ENCODE measurements at places on chromosomes 2 and 18.

GRCh38 chr2:233262562-233262961 lies 11.1 kb downstream of the ATG16L1 start:
- no peak for DNase-seq

DNA sequence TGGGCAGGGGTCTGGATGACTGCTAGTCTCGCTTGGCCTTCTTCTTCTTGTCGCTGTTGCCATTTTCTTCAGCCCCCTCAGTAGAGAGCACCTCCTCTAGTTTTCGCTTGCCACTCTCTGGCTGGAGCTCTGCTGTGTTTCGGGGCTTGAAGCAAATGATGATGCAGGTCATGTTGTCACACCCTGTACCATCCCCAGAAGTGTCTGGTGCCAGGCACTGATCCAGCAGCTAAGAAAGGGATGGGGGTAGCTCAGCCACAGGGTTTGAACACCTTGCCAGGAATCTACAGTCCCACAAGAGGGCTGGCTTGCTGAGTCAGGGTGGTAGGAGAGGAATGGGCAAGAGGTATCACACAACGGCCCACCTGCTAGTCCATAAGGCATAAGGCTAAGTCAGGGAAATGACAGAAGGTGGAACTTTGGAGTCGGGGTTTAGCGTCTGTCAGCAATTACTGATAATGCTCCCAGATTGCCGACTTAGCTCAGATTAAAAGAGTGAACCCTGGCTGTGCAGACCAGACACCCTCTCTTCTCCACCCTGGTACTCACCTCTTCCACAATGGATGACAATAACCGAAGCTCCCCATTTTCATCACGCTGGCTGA lies 1.1 kb upstream of the ZNF513 start:
- DNase-seq = no peak

GRCh38 chr2:157644776-157645175 lies 16.1 kb upstream of the ACVR1C start:
- no peak for DNase-seq

DNA sequence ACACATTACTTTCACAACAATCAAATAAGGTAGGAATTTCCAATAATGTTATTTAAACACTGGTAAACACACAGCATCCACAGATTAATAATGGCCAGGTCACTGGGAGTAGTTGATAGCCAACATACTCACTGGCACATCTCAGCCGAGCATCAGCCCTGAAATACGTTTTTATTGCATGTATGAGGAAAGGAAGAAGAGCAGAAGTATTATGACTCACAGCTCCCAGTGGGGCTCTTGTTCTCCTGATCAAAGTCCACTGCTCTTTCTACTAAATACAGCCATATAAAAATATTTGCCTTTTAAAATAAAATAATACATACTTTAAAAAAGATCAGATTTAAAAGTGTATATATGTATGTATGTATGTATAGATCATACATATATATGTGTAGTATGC lies 999.6 kb downstream of the SUCLG1 start:
- DNase-seq = no peak

DNA sequence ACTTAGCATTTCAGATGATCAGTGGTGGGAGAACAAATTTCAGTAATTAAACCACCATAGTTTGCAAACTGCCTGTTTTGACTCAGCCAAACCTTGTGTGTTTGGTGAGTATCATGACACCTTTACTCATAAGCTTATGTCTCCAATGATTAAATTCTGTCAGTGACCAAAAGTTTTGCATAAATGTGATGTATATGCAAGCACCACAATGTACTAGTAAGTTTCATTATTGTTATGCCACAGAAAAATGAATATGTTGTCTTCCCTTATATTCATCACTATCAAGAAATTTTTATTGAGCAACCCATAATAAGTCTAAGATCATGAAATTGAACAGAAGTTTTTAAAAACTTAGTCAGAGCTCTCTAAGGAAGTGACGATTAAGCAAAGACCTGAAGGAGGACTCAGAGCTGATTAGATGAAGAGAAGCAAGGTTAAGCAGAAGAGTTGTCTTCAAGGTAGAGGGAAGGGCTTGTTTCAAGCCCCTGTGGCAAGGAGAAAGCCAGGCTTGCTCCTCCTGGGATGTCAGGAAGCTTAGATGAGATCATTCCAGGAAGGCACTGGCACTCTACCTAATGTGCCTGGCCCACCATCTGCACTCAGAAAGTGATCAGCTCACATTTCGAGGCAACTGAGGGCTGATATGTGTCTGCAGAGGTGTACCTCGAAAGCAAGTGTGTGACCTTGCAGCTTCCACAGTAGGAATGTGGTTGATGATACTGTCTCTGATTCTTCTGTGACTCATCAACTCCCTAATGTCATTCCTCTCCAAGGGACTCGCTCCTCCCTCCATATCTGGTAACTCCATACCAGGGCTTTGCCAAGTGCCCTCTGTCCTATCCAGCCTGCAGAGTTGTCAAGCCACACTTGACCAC lies 54.7 kb downstream of the KCTD18 start:
- no peak for DNase-seq

DNA sequence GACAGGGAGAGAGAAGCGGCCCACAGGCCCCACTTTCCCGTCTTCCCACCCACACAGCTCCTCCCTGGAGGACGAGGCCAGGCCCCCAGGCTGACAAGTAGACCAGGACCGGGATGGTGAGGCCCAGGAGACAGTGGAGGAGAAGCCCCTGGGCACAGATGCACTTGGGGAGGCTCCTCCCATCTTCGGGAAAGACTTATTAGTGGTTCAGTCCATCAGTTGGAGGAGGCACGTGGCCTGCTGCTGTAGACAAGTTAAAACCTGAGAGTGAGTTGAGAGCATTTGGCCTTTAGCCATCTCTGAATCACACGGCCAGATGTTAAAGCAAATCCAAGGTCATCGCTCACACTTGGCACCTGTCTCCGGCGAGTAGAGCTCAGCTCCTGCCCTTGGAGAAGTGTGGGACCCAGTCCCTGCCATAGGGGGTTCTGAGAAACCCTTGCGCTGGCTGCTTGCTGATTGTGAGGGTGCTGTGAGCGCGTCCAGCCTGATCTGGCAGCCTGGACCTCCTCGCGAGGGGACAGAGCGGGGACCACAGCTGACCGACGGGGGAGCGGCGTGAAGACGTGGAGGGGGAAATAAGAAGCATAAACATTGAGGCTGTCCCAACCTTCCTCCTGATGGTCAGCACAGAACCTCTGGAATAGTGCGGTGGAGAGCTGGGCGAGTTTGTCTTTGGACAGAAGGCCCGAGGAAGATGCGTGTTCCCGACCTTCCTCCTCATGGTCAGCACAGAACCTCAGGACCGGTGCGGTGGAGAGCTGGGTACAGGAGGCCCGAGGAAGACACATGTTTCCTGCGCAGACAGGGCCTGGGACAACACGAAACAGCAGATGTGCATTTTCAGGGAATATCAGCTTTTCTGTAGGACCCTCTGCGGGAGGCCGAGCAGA lies 24.7 kb upstream of the ALLC start:
- no peak for DNase-seq

DNA sequence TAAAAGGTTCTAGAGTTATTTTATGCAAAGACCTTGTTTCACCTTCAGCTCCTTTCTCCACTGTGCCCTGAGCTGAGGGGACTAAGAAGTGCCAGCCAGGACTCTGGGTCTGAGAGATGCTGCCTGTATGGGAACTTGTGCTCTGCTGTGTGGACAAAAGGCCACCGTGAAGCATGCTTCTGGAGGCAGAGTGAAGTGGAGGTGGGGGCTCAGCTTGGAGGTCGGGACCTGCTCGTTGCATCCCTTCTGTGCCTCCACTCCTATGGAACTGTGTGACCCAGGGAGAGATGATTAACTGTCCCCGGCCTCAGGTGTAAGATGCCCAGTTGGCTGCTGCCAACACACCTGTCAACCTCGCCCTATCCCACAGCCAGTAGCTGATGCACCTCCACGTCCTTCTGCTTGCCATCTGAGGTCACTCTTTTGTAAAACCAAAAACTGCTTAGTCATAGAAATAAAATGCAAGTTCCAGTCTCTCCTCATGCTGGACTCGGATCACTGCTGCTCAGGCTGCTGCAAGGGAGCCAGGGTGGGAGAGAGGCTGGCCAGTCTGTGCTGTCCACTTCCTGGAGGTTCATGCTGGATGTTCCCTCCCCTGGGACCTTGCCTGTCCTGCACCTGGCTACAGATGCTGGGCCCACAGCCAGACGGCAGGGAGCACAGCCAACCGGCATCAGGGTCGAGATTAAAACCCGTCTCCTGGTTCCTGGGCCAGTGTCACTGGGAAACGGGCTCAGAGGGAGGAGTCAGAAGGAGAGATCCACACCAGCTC lies 113.2 kb downstream of the ACKR3 start:
- no peak for DNase-seq

DNA sequence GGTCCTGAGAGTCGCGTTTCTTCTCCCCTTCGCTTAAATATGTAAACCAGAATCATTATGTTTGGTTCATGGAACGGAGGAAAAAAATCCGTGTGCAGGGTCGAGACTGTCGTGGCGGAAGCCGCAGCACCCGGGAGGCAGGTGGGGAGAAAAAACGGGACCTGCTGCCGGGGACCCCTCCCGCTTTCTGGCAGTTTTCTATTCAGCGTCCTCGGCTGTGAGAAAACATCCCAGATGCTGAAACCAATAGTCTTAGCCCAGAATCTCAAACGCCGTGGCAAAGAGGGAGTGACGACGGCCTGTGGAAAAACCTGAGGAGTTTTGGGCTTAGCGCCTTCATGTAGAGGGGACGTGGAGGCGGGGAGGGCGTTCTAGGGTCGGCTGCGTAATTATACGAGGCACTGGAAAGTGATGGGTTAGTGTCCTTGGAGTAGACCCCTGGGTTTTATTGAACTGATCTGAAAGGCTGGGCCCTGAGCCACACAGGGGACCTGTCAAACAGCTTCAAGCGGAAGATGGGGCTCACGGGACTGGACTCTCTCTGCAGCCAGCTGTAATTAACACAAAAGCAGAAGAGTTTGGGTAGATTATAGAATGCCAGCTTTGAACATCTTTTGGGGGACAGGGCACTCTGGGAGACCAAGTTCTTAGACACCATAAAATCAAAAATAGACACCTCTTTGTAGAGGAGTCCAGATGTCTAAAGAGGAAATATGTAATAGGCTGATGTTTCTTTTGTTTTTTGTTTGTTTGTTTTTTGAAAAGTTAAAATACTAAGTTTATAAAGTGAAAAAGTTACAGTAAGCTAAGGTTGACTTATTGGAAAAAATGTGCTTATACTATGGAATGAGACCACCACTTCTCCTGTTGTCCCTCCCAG lies 834 bp upstream of the BUB1 start:
- DNase-seq = peak; percentile 23

DNA sequence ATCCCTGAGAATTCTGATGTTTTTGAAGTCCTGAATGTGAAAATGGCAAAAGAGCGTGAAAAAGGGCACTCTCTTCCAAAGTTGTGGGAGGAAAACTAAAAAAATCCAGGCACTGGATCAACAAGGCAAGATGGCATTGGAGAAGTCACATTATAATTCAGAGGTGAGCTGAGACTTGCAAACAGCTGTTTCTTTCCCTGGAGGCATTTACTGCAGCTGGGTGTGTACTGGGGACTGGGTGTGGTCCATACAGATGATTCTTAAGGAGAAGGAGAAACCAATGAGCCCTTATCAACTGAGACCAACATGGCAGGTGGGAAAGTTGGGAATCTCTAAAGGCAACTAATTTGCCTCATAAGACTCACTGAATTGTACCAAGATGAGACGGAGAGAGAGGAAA lies 313.9 kb downstream of the TRIB2 start:
- DNase-seq = no peak

DNA sequence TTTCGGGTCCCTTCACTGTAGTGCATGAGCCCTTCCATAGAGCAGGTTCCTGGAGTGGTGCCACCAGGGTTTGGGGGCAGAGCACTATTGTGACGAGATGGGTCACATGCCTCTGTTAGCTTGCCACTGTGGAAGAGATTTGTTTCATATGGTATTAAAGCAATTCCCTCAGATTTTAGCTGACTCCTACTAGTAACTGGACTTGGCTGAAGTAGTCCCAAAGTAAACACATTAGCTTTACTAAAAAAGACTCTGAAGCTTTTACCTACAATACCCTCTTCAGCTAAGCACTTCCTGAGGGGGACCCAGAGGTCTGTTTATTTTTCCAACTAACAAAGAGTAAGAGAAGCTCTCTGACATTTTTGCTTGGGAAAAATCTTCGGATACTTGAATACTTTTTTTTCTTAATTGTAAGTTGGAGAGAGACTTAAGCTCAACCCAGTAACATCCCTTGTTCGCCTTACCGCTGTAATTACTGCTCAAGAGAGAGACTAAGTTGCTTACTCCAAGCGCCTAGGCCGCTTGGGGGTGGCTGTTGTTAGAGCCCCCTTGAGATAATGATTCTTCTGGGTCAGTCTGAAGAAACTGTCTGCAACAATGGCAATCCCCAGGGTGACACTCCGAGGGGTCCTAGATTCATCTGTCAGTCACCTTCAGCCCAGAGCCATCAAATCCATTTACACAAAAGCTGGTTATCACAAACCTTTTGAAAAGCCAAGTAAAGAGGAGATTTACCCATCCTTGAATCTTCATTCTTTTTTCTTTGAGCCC lies 177.4 kb downstream of the FIGN start:
- DNase-seq = no peak

- DNase-seq = peak; percentile 20
Measured at GRCh38 chr2:8679827-8680731, 1.8 kb upstream of the ID2 start.

GRCh38 chr18:39453882-39454281 lies 1888.3 kb upstream of the CELF4 start:
- peak; percentile 54 for DNase-seq

- no peak for DNase-seq
Measured at GRCh38 chr2:241237949-241238371, 49.5 kb downstream of the ANO7 start.

DNA sequence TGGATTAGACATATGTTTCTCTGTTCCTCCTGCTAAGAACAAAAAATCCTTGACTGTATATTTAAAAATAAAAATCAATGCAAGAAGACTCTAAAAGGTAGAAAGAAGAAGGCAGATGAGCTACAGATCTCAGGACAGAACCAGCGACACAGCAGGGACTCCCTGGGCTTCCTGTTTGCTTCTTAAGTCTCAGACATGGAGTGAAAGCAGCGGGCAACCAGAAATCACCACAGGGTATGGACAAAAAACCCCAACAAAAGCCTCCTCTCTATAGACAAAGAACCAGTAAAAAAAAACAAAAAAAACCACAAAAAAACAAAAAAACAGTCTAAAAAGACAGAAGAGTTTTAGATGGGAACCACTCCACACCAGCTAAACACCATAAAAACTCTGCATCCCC lies 971.0 kb upstream of the GYPC start:
- no peak for DNase-seq

- DNase-seq = no peak
Measured at GRCh38 chr2:157784169-157784822, 91.8 kb downstream of the ACVR1 start.

All from hippocampal formation (tissue), 2 donors.